ENCODE measurements at places on chromosomes 3 and 15.
A peak's percentile ranks its signal among the peaks of the same experiment; 100 is the strongest.

- DNase-seq, result no peak
These were observed 531 bp upstream of the MAP1A start for GRCh38 chr15:43516801-43517353.

DNA sequence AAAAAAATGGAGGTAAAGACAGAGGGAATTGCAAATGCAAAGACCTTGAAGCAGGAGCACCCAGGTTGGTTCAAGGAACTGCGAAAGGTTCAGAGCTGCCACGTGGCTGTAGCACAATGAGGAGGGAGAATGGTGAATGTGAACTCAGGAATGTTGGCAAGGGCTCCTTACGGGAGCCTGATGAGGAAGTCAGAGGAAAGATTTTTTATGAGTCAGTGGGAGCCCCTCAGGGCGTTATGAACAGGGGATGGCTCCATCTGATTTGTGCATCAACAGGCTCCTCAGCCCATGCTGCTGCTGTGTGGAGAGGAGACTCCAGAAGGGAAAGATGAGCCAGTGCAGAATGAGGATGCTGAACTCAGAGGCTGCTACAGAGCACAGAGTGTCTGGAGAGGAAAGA lies 194.4 kb downstream of the ARRDC4 start:
- peak; percentile 33 for DNase-seq

- no peak for DNase-seq
These were observed 9.6 kb upstream of the LIPH start for GRCh38 chr3:185561958-185562357.

DNA sequence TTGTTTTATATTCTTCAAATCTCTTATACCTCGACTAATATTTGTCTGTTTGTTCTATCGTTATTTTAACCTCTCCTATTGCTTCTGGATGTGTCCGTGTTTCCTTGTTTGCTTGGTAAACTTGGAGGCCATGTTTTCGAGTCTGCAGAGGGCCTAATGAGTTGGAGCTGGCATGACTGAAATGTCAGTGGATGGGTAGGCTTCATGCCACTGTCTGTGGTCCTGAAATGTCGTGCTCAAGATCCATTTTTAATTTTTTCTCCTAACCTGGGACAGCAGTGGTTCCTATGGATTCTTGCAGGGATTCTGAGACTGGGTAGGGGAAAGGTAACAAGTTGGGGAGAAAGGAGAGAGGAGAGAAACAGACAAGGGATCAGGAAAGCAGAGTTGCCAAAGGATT lies 18.8 kb upstream of the GASK1A start:
- no peak for DNase-seq

- no peak for DNase-seq
These were observed 53.4 kb downstream of the OXSM start for GRCh38 chr3:25843332-25843731.

- DNase-seq, result no peak
These were observed 62.0 kb upstream of the NR2E3 start for GRCh38 chr15:71748293-71748718.

DNA sequence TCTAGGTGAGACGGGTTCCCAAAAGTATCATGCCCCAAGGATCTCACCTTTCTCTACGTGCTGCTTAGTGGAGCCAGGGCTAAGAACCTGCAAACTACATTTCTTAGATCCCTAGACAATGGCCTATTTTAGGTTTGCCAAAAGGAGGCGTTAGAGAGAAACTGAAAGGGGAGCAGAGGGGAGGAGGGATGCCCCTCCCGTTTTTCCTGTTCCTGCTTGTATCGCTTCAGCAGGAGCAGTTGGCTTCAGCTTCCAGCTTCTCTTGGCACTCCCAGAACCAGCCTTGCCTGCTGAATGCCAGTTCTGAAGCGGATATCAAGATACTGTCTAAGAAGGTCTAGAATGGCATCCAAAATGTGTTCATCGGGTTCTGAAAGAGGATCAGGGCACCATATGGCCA lies 58.4 kb upstream of the ABHD17C start:
- DNase-seq, result no peak

- DNase-seq, result no peak
These were observed 143.2 kb downstream of the P2RY1 start for GRCh38 chr3:152978152-152978551.

GRCh38 chr3:49607105-49607591 lies 52.9 kb downstream of the BSN start:
- no peak for DNase-seq

GRCh38 chr3:64138656-64139375 lies 86.5 kb downstream of the PRICKLE2 start:
- no peak for DNase-seq

- DNase-seq, result no peak
These were observed 43.4 kb downstream of the SNAPC5 start for GRCh38 chr15:66454143-66454542.

DNA sequence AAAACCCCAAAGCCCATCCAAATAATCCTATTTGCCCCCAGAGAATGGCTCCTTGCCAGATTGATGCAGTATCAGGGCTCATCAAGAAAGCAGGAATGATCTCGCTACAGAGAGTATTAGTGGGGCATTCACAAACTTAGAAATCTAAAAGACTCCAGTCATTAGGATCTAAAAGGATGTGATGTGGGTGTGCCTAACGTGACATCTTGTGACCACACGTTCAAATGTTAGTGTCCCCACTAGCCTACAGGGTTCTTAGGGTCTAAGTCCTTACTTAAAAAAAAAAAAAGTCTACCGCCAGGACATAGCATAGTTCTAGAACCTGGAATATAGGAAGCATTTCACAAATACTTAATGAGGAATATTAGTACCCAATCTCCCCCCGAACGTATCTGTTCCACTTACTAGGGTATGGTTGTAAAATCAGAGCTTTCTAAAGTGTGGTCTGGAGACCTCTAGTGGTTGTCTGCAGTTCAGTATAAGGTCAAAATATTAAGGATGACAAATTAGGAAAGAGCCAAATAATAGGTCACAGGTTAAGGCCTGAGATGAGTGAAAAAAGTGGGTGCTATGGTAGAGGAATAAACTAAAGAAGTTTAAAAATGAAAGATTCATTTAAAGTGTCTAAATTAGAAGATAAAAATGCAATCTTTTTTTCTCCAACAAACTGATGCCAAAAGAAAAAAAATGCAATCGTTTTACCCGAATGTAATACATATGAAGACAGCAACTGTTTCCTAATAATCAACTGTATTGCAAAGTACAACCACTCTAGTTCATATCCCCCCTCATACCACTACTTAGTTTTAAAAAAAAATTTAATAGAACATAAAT lies 4.2 kb upstream of the CHRM5 start:
- peak; percentile 18 for DNase-seq

DNA sequence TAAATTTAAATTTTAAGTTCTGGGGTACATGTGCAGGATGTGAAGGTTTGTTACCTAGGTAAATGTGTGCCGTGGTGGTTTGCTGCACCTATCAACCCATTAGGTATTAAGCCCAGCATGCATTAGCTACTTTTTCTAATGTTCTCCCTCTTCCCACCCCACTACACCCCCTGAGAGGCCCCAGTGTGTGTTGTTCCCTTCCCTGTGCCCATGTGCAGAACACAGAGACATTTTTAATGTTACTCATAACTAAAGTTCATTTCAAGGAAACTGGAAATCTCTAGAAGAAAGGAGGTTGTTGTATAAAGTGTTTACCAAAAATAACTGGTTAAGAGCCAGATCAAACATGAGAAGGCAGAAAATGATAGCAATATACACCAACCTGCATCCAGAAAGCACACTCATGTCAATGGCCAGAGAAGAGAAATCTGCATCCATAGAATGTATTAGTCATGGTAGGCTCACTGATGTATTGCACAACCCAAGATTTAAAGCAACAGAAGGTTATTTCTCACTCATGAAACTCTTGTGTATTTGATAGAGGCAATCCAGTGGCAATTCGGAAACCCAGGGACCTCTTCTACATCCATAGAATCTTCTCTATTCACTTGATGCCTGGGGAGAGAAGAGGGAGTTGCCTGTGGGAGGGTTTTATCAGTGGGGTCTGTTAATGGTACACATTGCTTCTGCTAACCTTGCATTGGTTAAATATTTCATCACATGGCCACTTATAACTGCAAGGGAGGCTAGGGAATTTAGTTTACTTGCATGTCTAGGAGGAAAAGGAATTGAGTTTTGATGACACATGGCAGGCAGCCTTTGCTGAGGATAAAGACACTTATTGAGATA lies 321.9 kb upstream of the RASGRP1 start:
- DNase-seq, result no peak

DNA sequence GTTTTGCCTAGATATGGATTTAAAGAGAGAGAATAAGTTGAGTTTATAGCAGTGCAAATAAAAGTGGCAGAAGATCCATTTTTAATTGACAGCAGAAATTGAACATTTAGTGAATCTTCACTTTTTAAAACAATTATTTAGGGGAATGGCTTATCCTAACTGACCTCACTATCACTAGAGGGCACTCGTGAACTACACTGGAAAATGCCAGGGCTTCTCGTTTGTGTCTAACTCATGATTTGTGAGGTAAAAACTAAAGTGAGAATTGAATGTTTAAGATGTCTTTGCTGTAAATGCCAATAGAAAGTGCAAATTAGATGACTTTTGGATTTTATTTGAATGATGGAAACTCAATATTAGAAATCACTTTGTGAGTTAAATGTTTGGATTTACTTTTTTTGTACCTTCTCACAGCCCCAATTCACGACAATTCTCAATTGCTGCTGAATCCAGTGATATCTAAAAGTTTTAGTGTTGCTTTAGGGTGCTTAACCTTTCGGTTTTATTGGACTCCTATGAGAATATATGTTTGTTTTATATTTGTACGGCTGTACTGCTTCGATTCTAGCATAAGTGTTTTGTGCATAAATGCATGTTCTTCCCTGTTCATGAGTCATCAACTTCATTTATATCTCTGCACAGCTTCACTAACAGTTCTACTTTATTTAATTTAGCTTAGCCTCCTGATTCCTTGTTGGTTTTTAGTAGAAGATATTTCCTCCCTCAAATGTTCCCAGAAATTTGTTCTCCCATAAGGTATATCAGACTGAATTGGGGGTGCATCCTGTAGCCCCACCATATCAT lies 462.1 kb downstream of the MFSD1 start:
- DNase-seq, result peak; percentile 38
